ENCODE measurements at places on chromosomes 2 and 18. TPM values are rescaled to one million over a fixed set of nuclear protein-coding genes. Genes with fewer than 3 reads are reported as not detected.

DNA sequence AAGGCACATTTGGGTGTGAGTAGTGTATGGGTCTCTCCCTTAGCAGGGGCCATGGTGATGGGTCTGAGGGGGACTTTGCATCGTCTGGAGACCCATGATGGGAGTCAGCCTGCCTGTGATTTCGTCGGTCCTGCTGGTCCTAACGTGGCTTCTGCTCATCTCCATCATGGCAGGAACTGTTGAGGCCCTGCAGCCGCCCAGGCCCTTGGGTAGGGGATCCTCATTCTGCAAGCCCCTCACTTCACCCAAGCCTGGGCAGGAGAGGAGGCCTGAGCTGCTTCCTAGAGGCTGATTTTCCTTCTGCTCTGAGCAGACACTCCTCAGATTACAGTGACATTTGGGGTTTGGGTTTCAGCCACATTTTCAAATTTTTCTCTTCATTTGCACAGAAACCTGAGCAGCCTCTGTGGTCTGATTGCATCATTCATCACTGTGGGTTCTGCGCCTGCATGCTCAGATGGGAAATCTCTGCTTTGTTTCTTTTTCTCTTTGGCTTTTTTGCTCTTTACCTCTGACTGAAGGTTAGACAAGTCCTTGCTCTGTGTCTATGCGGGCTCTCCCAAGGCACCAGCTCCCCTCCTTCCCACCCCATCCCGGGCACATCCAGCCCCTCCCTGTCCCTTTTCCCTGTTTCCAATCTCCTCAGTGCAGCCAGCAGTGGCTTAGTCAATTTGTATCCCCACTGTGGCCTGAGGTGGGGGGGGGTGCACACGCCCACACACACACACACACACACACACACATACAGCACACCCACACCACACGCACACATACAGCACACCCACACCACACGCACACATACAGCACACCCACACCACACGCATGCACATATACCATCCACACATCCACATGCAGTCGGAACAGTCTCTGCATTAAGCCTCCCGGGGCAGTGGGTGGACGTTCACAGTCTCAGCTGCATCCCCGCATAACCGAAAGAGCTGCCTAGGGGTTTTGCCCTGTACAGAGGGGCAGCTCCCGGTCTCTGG lies 305.4 kb upstream of the HS6ST1 start:
- DNase-seq, result peak; percentile 31

GRCh38 chr18:37575646-37576045 lies 10.0 kb upstream of the CELF4 start:
- no peak for DNase-seq

GRCh38 chr2:188292348-188293239 lies 920 bp downstream of the GULP1 start:
- no peak for DNase-seq

DNA sequence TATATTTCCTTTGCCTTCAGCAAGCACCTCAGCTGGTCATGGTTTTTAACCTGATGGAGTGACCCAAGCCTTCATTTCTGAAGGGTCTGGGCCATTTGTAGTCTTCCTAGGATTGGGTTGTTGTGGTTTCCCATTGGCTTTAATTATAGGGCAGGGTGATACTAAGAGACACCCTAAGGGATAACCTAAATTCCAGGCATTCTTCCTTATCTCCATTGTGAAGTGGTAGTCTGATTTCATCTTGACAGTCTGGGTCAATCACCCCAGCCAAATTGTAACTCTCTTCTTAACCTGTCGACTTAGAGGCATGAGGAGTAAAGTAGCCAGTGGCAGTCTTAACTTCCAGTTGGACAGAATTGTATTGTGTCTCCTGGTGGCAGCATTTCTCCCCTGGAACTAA lies 30.2 kb upstream of the MEX3C start:
- no peak for DNase-seq

DNA sequence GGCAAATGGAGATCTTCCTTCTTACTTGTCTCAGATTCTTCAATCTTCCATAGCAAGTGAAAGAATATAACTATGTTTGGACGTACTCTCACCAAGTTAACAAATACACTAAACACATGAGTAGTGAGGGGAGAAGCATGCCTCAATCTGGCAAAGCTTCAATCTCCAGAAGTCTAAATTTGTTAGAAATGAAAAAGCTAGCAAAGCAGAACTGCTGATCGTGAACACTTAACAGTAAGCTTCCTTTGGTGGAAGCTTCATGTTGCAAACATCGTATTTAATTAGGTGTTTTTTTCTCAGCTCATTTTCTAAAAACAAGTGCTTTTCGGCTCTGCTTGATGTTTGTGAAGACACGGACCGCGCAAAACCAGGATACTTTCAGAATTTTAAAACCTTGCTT lies 12.7 kb upstream of the SCN1A start:
- DNase-seq, result no peak

GRCh38 chr2:126736133-126736874 lies 80.3 kb downstream of the GYPC start:
- DNase-seq, result no peak

DNA sequence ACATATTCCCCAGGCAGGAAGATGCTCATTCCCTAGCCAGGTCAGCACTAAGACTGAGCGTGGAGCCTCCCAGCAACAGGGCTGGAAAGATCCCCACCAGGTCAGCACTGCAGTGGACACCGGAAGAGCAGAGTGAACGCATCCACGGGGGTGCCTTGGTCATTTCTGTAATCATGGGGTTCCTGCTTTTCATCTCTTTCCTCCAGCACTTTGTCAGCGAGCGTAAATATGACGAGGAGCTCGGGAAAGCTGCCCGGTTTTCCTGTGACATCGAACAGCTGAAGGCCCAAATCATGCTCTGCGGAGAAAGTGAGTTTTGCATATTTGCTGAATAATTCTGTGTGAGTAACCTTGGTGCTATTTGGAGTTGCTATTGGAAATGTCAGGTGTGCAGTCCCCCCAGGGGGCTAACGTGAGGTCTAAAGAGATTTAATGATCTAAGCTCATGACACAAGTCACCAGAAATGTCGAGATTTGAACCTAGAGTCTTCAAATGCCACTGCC lies 40.1 kb downstream of the KCTD18 start:
- no peak for DNase-seq

The RAX gene
- total RNA-seq, result 0.10 TPM

The CYTIP gene
- 406 TPM for total RNA-seq

- DNase-seq, result no peak
These were observed 69.7 kb downstream of the PRPF40A start for GRCh38 chr2:152647552-152647951.

DNA sequence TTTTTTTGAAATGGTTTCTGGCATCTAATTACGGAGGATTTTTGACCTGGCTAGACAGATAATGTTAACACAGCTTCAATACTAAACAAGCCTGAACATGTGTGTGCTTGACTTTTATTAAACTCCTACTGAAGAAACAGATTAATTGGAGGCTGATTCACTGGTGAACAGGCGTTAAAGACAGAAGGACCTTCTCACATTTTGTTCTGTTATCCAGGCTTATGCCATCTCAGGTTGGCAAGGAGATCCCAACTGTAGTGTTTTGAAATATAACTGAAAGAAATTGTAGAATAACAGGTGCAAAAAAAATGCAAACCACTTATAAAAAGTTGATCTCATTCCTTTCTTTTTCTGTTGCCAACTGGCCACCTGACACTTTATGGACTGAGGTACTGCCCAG lies 269.6 kb downstream of the ARHGAP15 start:
- DNase-seq, result no peak

The UGT1A4 gene
- total RNA-seq, result not detected

DNA sequence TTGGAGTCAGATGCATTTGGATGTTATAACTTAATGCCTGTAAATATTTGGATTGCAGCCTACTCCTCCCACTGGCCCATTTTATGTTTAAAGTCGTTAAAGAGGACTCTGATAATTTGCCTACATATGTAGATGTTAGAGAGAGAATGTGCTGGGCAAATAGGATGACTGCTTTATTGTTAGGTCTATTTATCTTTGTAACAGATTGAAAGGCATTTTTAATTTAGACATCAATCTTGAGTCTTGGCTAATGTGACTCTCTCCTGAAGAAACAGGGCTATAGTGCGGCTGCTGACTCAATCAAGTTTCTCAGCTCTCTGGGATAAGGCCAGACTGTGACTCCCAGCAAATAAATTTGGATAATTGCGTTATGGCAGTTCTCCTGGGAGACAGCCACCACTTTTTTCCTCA lies 1101.4 kb downstream of the CBLN2 start:
- no peak for DNase-seq

DNA sequence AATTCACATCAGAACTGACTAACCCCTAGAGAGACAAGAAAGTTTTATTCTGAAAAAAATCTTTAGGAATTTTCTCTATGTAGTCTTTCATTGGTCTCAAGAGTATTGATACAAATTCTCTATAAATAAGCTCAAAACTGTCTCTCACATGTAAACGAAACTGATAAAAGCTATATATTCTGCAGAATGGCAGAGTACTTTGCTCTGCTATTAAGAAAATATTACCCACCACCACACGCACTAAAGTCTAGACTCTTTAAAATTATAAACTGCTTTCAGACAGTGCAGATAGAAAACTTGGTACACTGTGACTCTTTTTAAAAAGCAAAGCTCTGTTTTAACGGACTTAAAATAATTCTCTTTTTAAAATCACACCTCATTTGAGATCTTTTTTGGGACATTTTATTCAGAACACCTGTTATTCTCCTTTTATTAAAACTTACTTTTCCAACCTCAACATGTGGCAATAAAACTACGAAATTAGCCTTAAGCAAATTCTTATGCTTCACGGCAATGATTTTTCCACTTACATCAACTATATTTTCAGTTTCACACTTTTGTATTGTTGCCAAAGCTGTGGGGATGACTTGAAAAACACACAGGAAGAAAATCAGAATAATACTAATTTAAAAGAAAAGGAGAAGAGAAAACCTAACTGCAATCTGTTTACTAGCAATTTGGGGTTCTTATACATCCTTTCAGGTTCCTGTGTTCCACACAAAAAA lies 58.0 kb downstream of the CCDC88A start:
- DNase-seq, result no peak

The CCDC74B gene
- total RNA-seq, result 0.88 TPM

- DNase-seq, result no peak
These were observed 1071.9 kb upstream of the CHAC2 start for GRCh38 chr2:52695731-52696130.

- no peak for DNase-seq
These were observed 25.4 kb upstream of the TMEM131 start for GRCh38 chr2:98020992-98021713.

- DNase-seq, result no peak
These were observed 67.0 kb downstream of the MAP4K3 start for GRCh38 chr2:39370101-39370500.

DNA sequence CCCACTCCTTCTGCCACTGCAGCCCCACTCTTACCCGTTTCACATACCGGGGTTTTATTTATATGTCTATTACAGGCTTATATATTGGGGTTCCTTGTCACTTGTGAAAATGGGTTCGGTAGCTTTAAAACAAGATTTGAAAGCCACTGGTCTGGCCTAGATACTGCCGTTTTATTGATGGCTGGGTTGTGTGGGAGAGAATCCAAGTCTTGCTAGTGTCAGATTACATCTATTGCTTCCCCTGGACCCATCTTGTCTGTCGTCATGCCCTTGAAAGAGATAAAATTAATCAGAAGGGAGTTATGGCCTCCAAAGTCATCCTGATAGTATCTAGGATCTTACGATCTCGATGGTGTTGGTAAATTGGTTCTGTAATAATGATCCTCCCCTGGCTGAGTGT lies 79.4 kb downstream of the EIPR1 start:
- DNase-seq, result no peak

GRCh38 chr2:20141056-20141762 lies 83.7 kb downstream of the SDC1 start:
- no peak for DNase-seq

- peak; percentile 29 for DNase-seq
These were observed 42.0 kb downstream of the MCFD2 start for GRCh38 chr2:46873604-46874068.

- DNase-seq, result no peak
These were observed 140.5 kb downstream of the TPO start for GRCh38 chr2:1553671-1554295.

The NDUFB3 gene
- total RNA-seq, result 133 TPM

DNA sequence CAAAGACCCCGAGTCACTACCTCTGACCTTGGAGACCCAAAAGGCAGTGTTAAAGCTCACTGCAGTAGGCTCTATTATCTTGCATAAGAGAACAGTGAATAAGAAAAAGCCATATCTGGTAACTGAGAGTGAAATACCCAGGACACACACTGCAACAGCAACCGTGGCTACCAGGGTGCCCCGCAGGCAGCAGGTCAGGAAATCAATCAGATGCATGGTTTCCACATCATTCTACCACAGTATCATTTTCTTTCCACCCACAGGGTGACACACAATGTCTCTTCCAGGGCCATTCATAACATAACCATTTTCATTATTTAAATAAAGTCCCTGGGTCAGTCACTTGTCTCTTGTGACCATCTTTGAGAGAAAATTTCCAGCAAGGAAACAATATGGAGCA lies 131.3 kb downstream of the CCBE1 start:
- DNase-seq, result no peak

The TXNDC2 gene
- not detected for total RNA-seq

- DNase-seq, result no peak
These were observed 242.9 kb downstream of the ARL6IP6 start for GRCh38 chr2:152961351-152961750.

DNA sequence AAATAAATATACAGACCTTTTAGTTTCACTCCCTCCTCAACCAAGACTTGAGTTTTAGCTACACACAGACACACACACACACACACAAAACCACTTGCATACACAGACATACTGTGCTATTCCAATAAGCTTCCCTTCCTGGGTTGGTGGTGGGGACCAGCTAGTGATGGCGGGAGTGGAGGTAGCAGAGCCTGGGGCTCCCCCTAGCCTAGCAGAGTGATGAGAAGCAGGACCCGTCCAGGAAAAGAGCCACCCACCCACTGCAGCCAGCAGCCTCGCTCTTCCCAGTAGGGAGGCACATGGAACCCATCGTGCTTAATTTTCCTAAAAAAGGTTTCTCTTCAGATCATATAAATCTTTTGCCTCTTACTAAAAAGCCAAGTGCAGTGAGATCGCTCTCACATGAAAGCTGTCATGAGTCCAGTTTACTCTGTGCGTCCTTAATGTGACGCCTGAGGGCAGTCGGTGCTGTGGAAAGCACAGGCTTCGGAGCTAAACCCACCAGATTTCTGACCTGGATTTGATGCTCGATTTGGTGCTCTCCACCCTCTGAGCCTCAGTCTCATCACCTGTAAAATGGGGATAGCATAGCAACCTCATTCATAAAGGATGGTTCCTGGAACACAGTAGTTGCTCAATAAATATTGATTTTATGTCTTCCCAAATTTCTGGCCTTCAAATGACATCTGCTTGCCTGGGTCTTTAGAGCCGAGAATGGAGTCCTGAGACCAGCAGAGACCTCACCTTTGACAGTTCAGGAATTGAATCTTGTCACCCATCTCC lies 60.1 kb upstream of the YWHAQ start:
- DNase-seq, result no peak

The KCNIP3 gene
- not detected for total RNA-seq

All from activated CD4-positive, alpha-beta memory T cell treated with anti-CD3 and anti-CD28 coated beads, Interleukin-2, amount 10 ng/mL, durations not matched to agents 7 days and 5 days (primary cell).